CD4-positive, alpha-beta T cell (primary cell): ENCODE measurements at places on chromosomes 4 and X.

- no peak for DNase-seq
Measured at GRCh38 chr4:148814030-148814429, 371.8 kb upstream of the NR3C2 start.

- DNase-seq = no peak
Measured at GRCh38 chrX:3548765-3549391, 164.6 kb downstream of the PRKX start.

GRCh38 chr4:110667670-110668069 is 44.8 kb upstream of the PITX2 start:
- no peak for DNase-seq

- no peak for DNase-seq
Measured at GRCh38 chrX:68186552-68187262, 246.6 kb downstream of the OPHN1 start.

DNA sequence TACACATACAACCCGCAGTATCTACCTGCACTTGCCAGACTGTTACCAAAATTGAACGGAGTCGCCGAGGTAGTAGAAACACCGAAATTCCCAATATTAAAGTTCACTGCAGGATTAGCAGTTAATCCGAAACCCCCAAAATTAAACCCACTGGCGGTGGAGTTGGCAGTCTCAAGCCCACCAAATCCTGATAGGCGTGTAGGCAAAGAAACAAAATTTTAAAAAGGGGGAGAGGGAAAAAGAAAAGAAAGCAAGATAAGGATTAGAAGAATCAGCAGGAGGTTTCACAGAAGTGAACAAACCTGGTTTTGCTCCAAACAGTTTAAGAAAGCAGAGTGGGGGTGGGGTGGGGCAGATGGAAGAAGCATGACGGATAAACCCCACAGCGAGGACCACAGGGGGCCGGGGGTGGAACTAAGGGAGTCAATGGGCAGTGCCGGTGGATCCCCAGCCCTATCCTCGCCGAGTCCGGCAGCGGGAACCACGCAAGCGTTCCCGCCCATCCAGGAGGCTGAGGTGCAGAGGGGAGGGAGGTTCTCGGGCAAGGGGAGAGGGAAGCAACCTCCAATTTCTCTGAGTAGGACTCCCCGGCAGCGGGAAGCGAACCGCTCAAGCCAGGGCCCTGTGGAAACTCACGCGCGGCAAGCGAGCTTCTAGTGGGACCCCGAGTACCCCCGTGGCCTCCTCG is 599 bp downstream of the NUP54 start:
- peak; percentile 56 for DNase-seq

GRCh38 chrX:110215411-110215810 is 102.5 kb downstream of the AMMECR1 start:
- DNase-seq = no peak

DNA sequence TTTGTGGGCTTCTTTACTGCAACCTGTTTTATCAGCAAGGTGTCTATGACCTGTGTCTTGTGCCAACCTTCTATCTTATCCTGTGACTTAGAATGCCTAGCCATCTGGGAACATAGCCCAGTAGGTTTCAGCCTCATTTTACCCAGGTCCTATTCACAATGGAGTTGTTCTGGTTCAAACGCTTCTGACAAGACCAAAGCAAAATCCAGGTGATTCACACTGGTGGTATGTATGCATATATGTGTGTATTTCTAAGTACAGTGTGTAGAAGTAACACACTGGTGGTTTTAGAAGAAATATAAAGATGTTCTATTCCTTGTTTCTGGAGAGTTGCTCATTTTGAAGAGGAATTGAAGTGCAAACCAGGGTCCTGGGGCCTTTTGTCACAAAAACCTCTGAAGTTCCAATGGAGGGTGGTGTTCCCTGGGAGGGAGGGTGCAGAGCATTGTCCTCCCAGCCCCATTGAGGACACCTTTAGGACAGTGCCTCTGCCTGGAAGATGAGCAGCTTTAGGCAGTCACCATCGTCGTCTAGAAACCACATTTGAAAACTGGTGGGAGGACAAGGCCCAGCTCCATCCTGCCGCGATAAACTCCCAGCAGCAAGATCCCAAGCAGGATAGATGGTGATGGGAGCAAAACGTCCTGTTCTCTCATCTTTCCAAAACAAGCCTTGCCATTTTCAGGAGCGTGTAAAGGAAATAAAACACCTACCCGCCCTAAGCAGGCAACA is 191.4 kb downstream of the TSPAN5 start:
- DNase-seq = no peak

DNA sequence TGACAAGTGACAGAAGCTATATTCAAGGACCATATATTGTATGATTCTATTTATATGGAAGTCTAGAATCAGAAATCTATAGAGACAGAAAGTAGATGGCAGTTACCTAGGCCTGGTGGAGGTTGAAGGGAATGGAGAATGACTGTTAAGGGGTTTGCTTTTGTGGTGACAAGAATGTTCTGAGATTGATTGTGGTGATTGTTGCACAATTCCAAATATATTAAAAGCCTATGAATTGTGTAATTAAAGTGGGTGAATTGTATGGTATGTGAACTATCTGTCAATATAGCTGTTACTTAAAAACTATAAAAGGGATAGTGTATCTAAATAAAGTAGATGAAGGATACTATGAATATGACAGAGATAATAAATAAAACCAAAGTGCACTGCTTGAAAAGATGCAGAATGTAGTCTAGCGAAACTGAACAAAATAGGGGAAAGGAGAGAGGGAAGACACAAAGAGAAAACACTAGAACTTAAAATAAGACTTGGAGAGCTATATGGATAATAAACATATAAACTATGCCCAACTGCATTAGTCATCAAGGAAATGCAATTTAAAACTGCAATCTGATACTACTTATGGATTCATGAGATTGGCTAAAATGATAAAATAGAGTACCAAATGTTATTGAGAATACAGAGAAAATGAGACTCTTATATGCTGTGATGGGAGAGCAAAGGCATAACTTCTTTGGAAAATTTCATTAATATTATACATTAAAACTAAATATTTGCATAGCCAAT is 82.1 kb upstream of the BANK1 start:
- DNase-seq = no peak

GRCh38 chr4:145098675-145099037 is 545 bp downstream of the ABCE1 start:
- peak; percentile 19 for DNase-seq

- no peak for DNase-seq
Measured at GRCh38 chr4:138555584-138555983, 313.4 kb upstream of the SLC7A11 start.

DNA sequence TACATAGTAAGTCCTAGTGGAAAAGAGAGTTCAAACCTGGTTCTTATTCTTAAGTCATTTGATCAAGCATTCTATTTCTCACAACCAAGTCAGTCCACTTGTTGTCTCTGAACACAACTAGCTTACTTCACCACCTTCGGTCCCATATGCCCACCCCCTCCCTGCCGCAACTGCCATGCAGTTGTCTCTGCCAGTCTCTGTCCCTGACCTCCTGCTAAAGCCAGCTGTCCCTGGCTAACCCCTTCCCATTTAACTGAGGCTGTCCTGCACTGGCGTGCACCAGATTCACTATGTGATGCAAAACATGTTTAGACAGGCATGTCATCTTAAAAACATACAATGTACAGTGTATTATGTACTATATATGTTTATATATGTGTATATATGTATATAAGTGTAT is 12.7 kb downstream of the FRAS1 start:
- no peak for DNase-seq

GRCh38 chr4:30208731-30209435 is 511.3 kb upstream of the PCDH7 start:
- DNase-seq = no peak

- DNase-seq = no peak
Measured at GRCh38 chr4:4625488-4625887, 83.6 kb upstream of the STX18 start.

DNA sequence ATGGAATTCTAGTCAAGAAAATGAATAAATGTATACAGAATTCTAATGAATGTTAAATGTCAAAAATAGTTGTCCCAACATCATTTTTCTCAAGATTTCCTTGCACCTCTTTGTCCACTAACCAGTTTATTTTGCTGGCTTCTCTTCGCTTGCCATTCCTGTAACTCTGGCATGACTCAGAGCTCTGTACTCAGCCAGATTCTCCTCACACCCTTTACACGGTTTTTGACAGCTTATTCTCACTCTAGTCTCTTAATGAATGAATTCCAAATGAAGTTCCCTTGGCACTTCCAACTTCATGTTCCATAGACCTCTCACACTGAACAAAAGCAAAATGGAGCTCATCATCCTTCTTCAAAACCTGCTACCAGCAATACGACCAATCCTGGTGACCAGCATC is 419.3 kb upstream of the SLIT2 start:
- no peak for DNase-seq

GRCh38 chr4:108078024-108078733 is 88.5 kb downstream of the HADH start:
- DNase-seq = no peak

- no peak for DNase-seq
Measured at GRCh38 chr4:158644760-158645159, 26.9 kb downstream of the C4orf46 start.

GRCh38 chr4:77432717-77433417 is 172.8 kb upstream of the CXCL13 start:
- no peak for DNase-seq

GRCh38 chr4:140641789-140642439 is 73.2 kb upstream of the UCP1 start:
- no peak for DNase-seq

DNA sequence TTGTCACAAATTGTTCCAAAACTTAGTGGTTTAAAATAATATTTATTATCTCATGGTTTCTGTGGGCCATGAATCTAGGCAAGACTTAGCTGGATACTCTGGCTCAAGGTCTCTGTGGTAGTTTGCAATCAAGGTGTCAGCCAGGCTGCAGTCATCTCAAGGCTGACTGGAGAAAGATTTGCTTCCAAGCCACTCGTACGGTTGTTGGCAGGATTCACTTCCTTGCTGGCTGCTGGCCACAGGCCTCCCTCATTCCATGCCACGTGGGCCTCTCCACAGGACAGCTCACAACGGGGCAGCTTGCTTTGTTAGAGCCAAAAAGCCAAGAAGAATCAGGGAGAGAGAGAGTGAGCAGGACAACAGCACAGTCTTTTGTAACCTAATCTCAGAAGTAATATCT is 101.4 kb downstream of the WWC2 start:
- no peak for DNase-seq

GRCh38 chrX:153875391-153876111 is 10.4 kb downstream of the L1CAM start:
- peak; percentile 60 for DNase-seq

DNA sequence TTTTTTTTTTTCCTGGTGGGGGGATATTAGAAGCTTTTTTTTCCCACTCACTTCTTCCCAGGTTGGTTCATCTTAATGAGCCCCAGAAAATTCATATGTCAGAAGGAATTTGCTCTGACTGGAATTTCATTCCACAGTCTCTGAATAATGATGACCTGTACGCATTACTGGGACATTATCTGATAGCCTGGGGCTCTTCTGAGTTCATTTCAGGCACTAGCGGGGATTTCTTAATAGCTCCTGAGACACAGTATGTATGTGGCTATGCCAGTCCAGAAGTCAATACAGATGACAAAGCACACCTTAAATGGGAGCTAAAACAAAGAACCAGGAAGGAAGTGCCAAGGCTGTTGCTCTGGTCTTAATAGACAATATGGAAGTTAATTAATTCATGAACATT is 295.2 kb upstream of the IGFBP7 start:
- no peak for DNase-seq

DNA sequence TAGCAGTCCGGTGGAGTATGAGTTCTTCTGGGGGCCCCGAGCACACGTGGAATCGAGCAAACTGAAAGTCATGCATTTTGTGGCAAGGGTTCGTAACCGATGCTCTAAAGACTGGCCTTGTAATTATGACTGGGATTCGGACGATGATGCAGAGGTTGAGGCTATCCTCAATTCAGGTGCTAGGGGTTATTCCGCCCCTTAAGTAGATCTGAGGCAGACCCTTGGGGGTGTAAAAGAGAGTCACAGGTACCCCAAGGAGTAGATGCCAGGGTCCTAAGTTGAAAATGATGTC is 852 bp downstream of the MAGEH1 start:
- DNase-seq = no peak

DNA sequence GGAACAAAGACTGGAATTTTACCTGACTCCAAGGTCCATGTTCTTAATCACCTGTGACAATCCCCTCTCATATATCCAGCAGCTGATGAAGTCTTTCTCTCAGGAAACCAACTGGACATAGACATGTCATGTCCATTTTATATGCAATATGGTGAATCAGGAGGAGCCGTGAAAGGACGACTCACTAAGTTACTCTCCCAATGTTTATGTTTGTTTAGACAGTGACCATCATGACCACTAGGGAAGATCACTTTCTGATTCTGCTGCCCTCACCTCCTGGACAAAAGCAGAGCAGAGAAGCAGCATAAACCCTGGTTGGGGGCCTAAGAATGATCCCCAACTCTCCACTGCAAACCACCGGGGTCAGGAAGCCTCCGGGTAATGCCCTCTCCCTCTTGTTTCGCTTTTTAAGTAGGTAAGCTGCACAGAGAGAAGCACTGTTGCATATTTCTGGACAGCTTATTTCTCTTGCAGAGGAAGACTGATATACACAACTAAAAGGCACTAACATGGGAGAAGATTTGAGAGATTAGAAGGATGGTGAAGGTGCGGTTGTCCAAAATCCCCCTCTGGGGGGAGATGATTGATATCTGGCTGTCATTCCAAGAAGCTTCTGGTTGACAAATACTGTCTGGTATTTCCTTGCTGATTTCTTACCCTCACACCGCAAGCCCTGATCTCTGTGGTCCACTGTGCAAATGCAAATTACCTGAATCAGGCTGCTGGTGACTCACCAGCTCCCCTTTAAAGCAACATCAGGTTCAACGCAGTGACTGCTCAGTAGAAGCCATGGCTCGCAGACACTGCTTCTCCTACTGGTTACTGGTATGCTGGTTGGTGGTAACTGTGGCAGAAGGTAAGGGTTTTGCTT is at the start of gene ODAPH:
Gene ODAPH, plus strand, starts transcription at position 773 of the 871 bp plus-strand sequence. Its CDS starts 17 bp downstream, at position 790.
- no peak for DNase-seq

DNA sequence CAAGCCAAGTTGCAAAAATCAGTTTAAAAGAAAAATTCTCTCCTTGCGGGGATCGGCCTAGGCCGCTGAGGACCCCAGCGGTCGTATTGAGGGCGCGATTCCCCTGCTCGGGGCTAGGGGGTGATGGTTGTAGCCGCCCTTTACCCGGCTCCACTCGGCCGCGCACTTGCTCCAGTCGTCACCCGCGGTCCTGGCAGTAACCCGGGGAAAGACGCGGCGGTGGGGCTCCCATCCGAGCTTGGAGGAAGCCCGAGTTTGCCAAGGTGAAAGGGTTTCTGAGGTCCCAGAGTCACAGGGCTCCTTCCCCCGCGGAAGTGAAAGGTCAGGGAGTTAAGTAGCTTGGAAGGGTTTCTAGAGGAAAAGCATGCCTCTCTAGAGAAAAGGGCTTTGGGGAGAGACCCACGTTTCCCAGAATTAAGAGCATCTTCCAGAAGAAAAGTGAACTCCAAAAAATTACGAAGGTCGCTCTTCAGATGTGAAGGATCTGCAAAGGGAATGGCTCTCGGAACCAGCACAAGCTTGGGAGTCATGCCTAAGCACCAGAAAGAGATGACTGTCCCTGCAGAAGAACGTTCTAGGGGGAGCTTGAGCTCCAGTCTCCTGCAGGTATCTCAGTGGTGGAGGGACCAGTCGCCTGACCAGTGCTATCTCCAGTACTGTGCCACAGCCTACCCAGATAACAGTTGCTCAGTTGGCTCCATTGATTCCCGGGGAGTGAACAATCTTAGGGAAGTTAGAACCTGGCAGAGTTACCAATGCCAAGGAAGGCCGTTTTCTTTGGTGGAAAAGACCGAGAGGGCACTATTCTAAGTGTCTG is 875 bp downstream of the LAP3 start:
- peak; percentile 25 for DNase-seq
